ENCODE measurements at places on chromosomes 5 and 9. TPM values are rescaled to one million over a fixed set of nuclear protein-coding genes. Genes with fewer than 3 reads are reported as not detected.
A peak's percentile ranks its signal among the peaks of the same experiment; 100 is the strongest.

DNA sequence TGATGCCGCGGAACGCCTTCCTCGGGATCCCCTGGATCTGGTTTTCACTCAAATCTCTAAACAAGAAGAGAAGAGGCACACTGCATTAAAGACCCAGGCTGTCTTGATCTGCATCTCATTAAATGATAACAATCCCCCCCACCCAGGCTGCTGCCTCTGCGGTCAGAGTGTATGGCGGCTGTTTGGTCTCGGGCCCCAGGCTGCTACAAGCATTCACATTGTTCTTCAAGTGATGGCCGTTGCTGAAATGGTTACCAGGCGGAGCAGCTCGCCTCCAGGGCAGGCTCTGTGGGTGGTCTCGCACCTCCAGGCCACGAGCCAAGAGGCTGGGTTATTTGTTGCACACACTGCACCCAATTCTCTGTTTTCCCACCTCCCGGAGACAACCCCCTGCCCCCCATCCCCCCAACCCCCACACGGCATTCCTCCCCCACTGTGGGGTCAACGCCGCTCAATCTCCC lies 304.1 kb upstream of the PANK3 start:
- DNase-seq = no peak

- no peak for DNase-seq
Measured at GRCh38 chr5:159249158-159249557, 13.9 kb upstream of the UBLCP1 start.

DNA sequence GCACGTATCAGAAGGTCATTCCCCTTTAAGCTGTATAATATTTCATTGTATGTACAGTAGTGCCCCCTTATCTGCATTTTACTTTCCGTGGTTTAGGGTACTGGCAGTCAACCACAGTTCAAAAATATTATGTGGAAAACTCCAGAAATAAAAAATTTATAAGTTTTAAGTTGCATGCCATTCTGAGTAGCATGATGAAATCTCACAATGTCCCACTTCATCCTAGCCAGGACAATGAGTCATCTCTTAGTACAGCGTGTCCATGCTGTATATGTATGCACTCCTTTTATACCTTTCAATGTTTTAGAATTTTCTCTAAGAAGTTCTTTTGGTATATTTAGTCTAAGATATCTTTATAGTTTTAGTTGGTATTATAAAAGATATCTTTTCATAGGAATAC lies 115.0 kb upstream of the HAND1 start:
- DNase-seq = no peak

- DNase-seq = peak; percentile 42
Measured at GRCh38 chr5:91318724-91319123, 64.4 kb downstream of the ARRDC3 start.

- DNase-seq = no peak
Measured at GRCh38 chr5:154118893-154119336, 71.6 kb upstream of the GALNT10 start.

- DNase-seq = no peak
Measured at GRCh38 chr9:107780960-107781359, 291.4 kb upstream of the KLF4 start.

DNA sequence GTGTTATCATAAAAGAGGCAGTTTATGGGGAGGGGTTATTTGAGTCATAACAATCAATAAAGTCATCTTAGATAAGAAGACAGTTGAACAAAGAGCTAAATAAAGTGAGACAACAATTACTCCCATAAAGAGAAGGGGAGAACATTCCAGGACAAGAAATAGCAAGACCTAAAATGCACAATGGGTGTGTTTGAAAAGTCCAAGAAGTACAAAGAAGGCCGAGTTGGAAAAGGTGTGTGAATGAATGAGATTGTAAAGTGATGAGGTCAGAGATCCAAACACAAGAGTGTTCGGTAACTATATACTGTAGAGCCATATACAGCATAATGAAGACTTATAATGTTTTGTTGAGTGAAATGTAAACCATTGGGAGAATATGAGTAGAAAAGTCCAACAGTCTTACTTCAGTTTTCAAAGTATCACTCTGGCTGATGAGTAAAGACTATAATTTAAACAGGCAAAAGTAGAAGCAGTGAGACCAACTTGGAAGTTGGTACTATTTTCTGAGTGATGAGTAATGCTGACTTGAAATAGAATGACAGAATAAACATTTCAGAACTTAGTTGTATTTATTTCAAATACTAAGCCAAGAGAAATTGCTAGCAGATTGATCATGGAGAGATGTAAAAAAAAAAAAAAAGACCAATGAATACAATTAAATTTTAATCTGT lies 868.7 kb upstream of the CDH9 start:
- DNase-seq = no peak

DNA sequence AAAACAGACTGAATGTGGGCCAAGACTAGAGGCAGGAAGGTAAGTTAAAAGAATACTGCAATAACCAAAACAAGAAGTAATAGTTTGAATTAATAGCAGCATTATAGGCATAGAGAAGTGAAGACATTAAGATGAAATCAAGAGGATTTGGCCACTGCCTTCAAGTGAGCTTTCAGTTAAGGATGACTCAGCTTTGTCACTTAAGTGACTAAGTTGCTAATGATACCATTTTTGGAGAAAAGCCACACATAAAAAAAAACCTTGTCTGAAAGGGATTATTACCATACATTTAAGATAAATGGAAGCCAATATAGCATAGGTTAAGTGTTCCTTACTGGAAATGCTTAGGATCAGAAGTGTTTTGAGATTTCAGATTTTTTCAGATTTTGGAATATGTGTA lies 57.0 kb downstream of the ECPAS start:
- no peak for DNase-seq

GRCh38 chr5:151454166-151454565 lies 6.8 kb downstream of the SLC36A1 start:
- no peak for DNase-seq

DNA sequence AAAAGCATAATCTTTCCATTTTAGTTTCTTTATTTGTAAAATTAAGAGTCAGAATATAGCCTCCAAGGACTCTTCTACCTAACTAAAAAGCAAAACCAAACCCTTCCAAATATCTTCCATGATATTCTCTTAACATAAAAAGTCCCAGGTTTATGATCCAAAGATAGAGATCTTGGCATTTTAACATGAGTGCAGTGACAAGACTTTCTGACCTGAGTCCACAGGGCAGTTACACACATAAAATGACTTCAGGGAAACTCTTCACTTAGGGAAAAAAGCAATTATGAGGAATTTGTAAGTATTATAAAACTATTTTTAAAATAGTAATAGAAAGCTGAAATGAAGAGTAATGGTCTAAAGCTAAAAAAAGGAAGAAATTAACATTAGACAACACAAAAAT lies 772.6 kb upstream of the DMAC1 start:
- no peak for DNase-seq

GRCh38 chr5:148996270-148996669 lies 66.6 kb downstream of the SH3TC2 start:
- DNase-seq = no peak

DNA sequence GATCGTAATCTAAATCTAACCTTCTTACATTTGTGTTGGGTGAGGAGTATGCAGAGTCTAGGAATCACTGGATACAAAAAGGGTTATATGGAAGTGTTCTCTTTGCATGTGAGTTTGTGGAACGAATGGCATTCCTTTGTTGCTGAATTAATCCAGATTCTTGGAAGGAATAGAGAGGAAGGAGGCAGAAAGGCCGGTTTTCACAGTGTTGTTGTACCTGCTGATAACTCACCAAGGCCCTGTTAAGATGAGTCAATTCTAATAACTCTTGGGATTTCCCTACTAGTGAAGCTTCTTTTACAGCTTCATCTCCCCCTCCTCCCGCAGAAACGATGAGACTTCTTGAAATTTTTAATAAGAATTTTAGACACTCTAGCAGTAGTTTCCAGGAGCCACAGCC lies 84.0 kb downstream of the ZSWIM6 start:
- DNase-seq = no peak

DNA sequence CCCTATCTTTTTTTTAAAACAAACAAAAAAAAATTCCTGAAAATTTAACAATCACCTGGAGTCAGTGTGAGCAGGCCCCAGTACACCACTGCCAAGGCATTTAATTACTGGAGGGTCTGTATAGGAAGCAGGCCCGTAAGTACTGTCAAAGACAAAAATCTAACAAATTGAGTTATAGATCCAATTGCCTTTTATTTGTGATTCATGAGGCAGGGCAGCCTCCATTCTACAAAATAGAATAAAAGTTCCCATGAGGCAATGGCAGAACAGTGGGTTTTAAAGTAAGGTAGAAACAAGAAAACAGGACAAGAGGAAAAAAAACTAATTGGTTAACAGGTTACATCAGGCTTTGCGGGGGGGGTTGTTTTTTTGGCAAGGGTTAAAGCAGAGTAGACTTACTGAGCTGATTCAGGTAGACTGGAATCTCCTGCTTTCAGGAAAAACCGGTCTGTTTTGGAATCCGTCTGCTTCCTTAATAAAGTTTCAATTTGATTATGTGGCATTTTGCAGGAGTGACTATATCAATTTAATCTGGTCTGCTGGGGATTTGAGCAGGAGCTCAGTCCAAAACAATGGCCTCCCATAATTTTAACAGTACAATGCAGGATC lies 48.9 kb downstream of the AUH start:
- DNase-seq = no peak

- DNase-seq = no peak
Measured at GRCh38 chr9:78191931-78192330, 43.9 kb upstream of the CEP78 start.

DNA sequence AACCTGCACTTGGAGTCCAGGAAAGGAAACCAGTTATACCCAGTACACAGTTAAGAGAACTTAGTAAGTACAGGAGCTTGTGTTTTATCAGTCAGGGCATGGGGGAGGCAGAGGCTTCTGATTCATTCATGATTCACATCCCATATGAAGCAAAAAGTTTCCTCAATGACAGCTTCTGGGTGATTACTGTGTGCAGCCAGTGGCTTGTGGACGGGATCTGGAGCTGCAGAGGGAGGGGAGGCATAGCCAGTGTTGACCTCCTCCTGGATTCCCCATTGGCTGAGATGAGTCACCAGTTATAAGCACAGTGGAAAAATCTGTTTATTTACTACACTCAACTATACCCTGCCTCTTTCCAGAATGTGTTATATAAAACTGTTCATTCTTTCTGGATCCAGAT lies 17.7 kb downstream of the IL31RA start:
- DNase-seq = no peak

- DNase-seq = no peak
Measured at GRCh38 chr9:70065572-70065971, 21.9 kb downstream of the MAMDC2 start.

- DNase-seq = no peak
Measured at GRCh38 chr5:80231243-80231642, 24.6 kb downstream of the SERINC5 start.

DNA sequence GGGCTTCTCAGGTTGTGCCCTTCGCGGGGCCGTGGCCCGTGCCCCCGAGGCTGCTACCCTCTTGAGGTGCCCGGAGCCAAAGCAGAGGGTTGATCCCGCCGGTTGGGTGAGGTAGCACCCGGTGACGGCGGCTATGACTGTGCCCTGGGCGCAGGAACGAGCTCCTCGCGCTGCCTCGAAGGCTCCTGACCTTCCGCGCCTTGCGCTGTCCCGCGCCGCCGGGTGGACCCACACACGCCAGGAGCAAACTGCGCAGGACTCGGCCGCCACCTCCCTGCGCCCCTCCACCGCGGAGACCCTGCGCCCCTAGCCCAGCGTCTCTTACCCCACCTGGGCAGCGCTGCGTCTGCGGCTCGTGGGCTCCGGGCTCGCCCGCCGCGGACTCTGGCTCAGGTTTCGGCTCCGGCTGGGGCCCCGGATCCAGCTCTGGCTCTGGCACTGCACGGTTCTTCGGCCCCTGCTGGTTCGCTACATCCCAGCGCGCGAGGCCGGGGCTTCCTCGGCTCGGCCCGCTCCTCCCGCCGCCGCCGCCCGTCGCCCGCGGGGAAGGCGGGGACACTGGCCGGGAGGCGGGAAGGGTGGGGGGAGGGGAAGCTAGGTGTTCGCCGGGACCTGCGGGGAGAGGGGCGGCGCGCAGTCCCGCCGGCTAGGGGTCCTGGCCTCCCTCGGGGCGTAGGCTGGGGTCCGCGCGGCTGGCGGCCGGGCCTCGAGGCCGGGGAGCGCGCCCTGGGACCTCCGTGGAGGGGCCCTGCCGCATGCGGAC lies 5.4 kb upstream of the PITX1 start:
- DNase-seq = no peak

DNA sequence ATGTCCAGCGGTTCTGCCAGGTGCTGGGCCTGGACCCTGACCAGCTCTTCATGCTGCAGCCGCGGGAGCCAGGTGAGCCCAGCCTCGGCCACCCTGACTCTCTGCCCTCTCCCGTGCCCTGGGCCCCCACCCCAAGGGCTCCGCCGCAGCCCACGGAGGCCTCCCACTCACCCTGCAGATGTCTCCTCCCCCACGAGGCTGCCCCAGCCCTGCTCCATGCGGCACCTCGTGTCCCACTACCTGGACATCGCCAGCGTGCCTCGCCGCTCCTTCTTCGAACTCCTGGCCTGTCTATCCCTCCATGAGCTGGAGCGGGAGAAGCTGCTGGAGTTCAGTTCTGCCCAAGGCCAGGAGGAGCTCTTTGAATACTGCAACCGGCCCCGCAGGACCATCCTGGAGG lies 7.4 kb downstream of the RNF208 start:
- no peak for DNase-seq

DNA sequence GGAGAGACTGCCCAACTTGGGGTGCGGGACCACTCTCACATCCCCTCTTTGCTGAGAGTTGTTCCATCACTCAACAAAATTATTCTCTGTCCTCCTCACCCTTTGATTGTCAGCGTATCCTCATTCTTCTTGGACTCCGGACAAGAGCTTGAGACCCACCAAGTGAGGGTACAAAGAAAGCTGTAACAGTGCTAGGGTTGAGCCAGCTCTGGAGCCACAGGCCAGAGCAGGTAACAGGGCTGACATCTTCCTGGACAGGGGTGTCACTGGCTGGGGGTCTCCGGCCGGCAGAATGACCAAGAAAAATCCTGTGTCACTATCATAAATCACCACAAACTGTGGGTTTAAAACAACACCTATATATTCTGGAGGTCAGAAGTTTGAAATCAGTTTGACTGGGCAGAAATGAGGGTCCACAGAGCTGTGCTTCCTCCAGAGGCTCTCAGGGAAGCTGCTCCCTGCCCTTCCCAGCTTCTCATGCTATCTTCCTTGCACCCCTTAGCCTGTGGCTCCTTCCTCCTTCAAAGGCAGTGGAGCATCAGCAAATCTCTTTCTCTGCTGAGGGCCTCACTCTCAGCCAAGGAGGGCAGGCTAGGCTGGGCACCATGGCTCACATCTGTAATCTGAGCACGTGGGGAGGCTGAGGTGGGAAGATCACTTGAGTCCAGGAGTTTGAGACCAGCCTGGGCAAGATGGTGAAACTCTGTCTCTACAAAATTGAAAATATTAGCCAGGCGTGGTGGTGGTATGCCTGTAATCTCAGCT lies 4.1 kb upstream of the BBLN start:
- no peak for DNase-seq

The ASPN gene
- total RNA-seq = 9.8 TPM

The ABCA2 gene
- 4.2 TPM for total RNA-seq

The NUTM2F gene
- total RNA-seq = not detected

Measured in thymus (tissue), 14 donors.